Urinary bladder (tissue), 4 donors: ENCODE measurements at places on chromosomes 2 and 18.
A peak's percentile ranks its signal among the peaks of the same experiment; 100 is the strongest.

- no peak for DNase-seq
Measured at GRCh38 chr18:501406-501714, 859 bp upstream of the COLEC12 start.

- no peak for DNase-seq
Measured at GRCh38 chr2:176182671-176183070, 5.8 kb upstream of the HOXD1 start.

- DNase-seq: no peak
Measured at GRCh38 chr2:192604295-192604694, 409.6 kb upstream of the TMEFF2 start.

GRCh38 chr2:217431577-217432269 is 571.1 kb downstream of the TNS1 start:
- DNase-seq: no peak

DNA sequence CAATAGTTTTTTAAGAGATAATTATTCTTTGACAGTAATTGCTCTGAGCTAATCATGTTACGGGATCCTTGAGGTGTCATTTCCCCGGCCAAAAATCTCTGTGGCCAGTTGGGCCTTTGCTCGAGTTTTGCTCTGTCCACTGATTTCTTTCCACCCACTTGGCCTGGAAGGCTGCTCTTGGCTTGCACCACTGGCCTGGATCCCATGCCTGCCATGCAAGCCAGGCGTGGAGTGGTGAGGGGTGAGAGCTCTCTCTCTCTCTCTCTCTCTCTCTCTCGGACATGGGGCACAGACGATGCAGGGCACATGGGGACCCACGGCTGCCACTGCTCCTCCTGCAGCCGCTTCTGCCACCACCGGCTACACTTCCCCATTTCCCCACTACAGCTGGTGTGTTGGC is 853.0 kb upstream of the GCFC2 start:
- DNase-seq: no peak

DNA sequence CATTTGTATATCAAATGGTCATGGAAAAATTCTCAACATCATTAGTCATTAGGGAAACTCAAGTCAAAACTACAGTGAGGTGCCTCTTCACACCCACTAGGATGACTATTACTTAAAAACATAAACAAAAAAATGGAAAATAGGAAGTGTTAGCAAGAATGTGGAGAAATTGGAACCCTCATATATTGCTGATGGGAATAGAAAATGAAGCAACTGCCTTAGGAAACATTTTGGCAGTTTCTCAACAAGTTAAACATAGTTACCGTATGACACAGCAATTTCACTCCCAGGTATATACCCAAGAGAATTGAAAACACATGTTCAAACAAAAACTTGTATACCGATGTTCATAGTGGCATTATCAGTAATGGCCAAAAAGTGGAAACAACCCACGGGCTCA is 18.1 kb upstream of the CYP26B1 start:
- DNase-seq: no peak

DNA sequence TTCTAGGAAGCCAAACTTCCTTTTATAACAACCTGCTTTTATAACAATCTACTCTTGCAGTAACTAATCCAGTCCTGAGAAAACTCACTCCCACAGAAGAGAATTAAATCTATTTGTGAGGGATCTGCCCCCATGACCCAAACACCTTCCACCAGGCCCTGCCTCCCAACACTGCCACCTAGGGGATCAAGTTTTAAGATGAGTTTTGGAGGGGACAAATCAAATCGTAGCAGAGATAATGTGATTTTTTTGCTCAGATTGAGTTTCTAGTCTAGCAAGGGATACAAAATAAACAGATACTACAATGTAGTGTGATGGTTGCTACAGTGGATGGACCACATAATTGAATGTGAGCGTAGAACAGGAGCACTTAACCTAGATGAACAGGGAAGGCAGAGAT is 52.2 kb downstream of the NCOA1 start:
- no peak for DNase-seq

- no peak for DNase-seq
Measured at GRCh38 chr2:149473521-149473920, 114.1 kb downstream of the MMADHC start.

DNA sequence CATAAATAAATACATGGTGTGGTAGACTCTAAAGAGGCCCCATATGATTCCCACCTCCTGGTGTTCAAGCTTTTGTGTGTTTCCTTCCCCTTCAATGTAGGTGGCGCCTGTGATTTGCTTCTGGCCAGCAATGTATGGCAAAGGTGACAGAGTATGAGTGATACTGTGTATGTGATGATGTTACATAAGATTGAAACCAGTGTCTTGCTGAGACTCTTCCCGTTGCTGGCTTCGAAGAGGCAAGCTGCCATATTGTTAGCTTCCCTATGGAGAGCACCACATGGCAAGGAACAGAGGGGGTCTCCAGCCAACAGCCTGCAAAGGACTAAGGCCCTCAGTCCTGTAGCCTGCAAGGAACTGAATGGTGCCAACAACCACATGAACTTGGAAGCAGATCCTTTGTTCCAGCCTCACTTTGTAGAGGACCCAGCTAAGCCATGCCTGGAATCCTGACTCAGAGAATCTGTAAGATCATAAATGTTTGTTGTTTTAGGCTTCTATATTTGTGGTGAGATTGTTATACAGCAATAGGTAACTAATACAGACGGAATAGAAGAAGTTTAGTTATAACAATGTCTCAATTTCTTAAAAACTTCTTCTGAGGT is 1.7 kb upstream of the SMAD4 start:
- DNase-seq: no peak

GRCh38 chr2:156797832-156798231 is 361.7 kb downstream of the GPD2 start:
- no peak for DNase-seq

- DNase-seq: peak; percentile 26
Measured at GRCh38 chr2:133171393-133172004, 396.8 kb downstream of the NCKAP5 start.

DNA sequence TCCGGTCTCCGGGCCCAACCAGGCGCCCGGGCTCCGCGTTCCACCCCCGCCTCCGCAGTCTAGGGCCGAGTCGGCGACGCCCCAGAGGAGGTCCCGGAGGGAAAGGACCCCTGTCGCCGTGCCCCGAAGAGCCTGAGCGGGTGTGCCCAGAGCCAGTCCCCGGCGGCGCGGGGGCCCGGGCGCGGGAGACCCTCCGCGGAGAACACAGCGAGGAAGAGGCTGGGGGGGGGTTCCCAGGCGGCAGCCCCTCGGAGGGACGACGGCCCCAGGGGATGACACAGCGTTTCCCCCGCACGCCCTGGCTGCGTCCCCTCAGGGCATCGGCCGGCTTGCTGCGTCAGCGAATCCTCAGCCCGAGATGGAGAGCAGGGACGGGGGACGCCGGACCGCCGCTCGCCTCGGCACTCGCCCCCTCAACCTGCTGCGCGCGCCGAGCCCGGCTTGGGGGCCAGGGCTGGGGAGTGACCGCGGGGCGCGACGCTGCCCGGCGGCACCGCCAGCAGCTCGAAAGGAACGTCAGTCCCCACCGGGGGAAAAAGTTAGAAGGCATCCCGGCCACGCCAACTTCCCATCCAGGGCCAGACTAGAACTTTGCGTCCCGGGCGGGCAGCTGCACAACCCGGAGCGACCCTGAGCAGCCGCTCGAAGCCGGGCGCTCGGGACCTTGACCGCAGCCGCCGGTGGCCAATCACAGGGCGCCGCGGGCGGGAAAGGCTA is 711 bp downstream of the SFXN5 start:
- no peak for DNase-seq

DNA sequence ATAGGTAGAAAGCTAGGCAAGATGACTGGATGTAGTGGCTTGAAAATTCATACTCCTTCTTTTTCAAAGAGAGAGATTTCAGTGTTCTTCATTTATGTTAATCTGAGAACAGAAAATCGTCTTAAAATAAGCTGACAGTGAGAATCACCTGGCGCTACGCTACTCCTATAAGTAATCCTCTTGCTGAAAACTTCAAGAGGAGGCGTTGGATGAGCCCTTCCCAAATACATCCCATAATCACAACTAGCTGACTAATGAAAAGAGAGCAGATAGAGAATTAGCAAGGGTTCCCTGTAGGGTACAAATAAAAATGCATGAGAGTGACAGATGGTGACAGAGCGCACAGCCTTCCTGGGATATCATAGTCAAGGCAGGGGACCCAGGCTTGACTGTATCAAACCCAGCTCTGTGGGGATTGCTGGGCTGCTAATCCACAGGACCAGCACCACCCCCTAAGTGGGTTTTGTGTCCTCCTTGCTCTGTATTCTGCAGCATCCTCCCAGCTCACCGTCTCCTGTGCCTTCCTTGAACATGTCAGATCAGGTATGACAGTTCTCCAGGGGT is 280.2 kb downstream of the SP3 start:
- DNase-seq: no peak

GRCh38 chr2:24287171-24287570 is 73.2 kb downstream of the ITSN2 start:
- no peak for DNase-seq
